CD4-positive, alpha-beta T cell (primary cell): ENCODE measurements at places on chromosomes 6 and 20. TPM values are rescaled to one million over a fixed set of nuclear protein-coding genes. Genes with fewer than 3 reads are reported as not detected.

DNA sequence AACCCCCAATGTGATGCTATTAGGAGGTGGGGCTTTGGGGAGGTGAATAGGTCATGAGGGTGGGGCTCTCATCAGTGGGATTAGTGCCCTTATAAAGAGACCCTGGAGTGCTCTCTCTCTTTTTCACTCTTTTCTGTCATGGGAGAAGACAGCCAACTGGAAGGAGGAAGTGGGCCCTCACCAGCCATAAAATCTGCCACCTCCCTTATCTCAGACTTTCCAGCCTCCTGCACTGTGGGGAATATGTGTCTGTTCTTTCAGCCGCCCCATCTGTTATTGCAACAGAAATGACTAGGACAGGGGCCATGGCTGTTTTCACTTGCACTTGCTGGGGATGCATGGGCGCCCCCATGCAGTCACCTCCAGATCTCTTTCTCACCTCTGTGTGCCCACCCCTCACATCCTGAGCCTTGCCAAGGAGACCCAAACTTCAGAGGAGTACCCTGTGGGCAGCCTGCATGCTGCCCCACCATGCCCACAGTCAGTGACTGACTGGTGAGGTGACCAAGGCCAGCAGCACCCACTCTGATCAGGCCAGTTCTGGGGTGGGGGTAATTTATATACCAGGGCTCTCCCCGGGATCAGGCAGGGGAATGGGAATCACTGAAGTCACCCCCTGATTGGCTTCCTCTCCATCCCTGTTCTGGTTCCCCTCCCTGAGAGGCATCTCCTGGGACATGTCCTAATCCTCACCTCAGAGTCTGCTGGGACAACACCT is 118.4 kb downstream of the ANKRD60 start:
- H3K4me1 ChIP-seq, result no peaks in the 10 kb centered on the region
- peaks cover 27% of the 10 kb centered on the region for H3K27me3 ChIP-seq
- H3K36me3 ChIP-seq, result no peaks in the 10 kb centered on the region
- no peak overlapping the region for H3K4me3 ChIP-seq

DNA sequence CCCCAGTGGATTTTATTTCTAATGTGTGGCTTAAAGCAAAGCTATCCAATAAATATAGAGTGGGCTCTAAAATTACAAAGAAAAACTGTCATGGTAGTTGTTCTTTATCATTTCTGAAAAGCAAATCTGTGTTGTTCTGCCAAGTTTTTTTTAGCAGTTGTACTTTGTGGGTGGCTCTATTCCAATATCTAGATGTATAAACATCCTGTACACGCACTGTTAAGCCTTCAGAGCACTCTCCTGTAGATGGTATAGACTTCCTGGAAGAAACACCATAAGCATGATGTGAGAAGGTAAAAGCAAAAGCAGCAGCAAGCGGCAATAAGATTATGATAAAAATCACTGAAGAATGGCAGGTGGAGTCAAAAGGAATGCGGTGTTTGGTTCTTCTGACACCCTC is 21.5 kb upstream of the TMEM30A start:
- no peaks in the 10 kb centered on the region for H3K4me1 ChIP-seq
- H3K27me3 ChIP-seq, result peaks cover 3% of the 10 kb centered on the region
- no peak overlapping the region for H3K27ac ChIP-seq
- no peak overlapping the region for H3K4me3 ChIP-seq
- no peak for DNase-seq

- H3K4me3 ChIP-seq, result peak overlapping the region; percentile 75
- peaks cover 26% of the 10 kb centered on the region for H3K4me1 ChIP-seq
- no peaks in the 10 kb centered on the region for H3K27me3 ChIP-seq
- H3K36me3 ChIP-seq, result no peaks in the 10 kb centered on the region
- DNase-seq, result no peak
Measured at GRCh38 chr6:26195924-26196845, 109.0 kb downstream of the HFE start.

DNA sequence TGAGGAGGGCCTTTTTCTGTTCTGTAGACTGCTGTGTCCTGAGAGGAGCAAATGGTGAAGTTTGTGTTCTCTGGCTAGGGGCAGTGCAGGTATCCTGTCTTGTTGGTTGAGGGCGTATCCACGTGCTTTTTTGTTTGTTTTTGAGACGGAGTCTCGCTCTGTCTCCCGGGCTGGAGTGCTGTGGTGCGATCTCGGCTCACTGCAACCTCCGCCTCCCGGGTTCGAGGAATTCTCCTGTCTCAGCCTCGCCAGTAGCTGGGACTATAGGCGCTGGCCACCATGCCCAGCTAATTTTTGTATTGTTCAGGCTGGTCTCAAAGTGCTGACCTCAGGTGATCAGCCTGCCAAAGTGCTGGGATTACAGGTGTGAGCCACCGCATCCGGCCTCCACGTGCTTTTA is 10.8 kb upstream of the PXDC1 start:
- no peak overlapping the region for H3K27ac ChIP-seq
- no peaks in the 10 kb centered on the region for H3K4me1 ChIP-seq
- H3K27me3 ChIP-seq, result no peaks in the 10 kb centered on the region
- H3K4me3 ChIP-seq, result no peak overlapping the region
- H3K36me3 ChIP-seq, result no peaks in the 10 kb centered on the region
- DNase-seq, result no peak

GRCh38 chr6:108640104-108640503 is 79.4 kb downstream of the FOXO3 start:
- no peaks in the 10 kb centered on the region for H3K27me3 ChIP-seq
- no peak overlapping the region for H3K4me3 ChIP-seq
- no peaks in the 10 kb centered on the region for H3K36me3 ChIP-seq
- DNase-seq, result no peak
- H3K4me1 ChIP-seq, result peaks cover 11% of the 10 kb centered on the region
- H3K27ac ChIP-seq, result no peak overlapping the region

GRCh38 chr6:153435787-153436186 is 304.7 kb upstream of the RGS17 start:
- H3K4me3 ChIP-seq, result no peak overlapping the region
- H3K27me3 ChIP-seq, result no peaks in the 10 kb centered on the region
- DNase-seq, result no peak
- H3K4me1 ChIP-seq, result no peaks in the 10 kb centered on the region
- H3K27ac ChIP-seq, result no peak overlapping the region

- no peaks in the 10 kb centered on the region for H3K36me3 ChIP-seq
- H3K4me3 ChIP-seq, result no peak overlapping the region
- no peaks in the 10 kb centered on the region for H3K27me3 ChIP-seq
- peaks cover 13% of the 10 kb centered on the region for H3K4me1 ChIP-seq
- DNase-seq, result no peak
- H3K27ac ChIP-seq, result no peak overlapping the region
Measured at GRCh38 chr6:118752803-118753202, 101.4 kb upstream of the CEP85L start.

GRCh38 chr20:21237956-21238799 is 65.0 kb upstream of the XRN2 start:
- DNase-seq, result no peak
- no peak overlapping the region for H3K27ac ChIP-seq
- peaks cover 9% of the 10 kb centered on the region for H3K36me3 ChIP-seq
- peaks cover 2% of the 10 kb centered on the region for H3K4me1 ChIP-seq

DNA sequence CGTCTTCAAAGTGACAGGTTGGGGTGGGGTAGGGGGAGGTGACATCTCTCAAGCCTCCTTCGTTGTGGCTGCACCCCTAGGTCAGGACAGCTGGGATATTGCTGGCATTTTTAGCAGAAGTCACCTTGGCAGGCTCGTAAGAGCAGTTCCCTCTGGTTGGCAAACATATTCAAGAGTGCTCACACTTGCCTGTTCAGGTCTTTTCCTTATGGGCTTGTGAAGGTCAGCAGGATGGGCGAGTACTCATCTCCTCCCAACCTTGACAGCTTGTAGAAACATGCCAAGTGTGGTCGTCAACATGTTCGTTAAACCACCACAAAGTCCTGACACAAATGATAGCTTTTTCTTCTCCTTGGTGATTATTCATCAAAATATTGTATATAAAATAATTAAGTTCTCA is 113.6 kb downstream of the HDGFL1 start:
- H3K27me3 ChIP-seq, result no peaks in the 10 kb centered on the region
- DNase-seq, result no peak
- no peak overlapping the region for H3K4me3 ChIP-seq
- H3K36me3 ChIP-seq, result no peaks in the 10 kb centered on the region
- H3K27ac ChIP-seq, result no peak overlapping the region

DNA sequence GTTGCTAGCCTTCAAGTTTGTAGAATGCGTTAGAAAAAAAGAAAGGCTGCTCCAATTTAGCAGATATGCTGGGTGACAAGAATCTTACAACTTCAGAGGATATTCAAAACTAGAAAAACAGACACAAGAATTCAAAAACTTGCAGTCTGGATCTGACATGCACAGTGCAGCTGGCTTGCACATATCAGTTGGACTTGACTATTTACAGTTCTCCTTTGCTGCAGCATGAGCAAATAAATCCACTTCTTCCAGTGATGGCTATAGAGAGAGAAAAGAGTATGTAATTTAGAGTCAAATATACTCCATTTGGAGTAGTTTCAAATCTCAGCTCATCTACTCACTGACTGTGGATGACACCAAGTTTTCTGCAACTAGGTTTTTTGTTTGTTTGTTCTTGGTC is 247.0 kb downstream of the RIMS1 start:
- no peak overlapping the region for H3K4me3 ChIP-seq
- DNase-seq, result no peak
- H3K27me3 ChIP-seq, result no peaks in the 10 kb centered on the region
- no peaks in the 10 kb centered on the region for H3K36me3 ChIP-seq

DNA sequence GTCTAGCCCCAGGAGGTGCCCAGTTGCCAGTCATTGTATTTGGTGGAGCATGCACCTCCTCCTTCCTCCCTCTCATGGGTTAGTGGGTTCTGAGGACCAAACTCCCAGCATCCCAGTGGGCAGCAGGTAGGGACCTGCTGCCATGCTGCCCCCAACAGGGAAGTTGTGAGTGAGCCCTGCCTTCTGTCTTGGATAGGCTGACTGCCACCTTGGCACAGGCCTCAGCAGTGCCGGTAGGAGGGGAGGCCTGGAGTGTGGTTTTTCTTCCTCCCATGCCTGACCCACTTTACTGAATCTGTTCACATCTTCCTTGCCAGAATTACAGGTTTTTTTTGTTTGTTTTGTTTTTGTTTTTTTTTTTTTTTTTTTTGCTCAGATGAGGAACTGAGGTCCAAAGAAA is 24.5 kb downstream of the PLCG1 start:
- no peak overlapping the region for H3K4me3 ChIP-seq
- H3K36me3 ChIP-seq, result peaks cover 80% of the 10 kb centered on the region
- no peak for DNase-seq
- no peaks in the 10 kb centered on the region for H3K27me3 ChIP-seq
- peaks cover 89% of the 10 kb centered on the region for H3K4me1 ChIP-seq

- no peaks in the 10 kb centered on the region for H3K36me3 ChIP-seq
- DNase-seq, result no peak
- no peaks in the 10 kb centered on the region for H3K4me1 ChIP-seq
- no peak overlapping the region for H3K27ac ChIP-seq
- no peaks in the 10 kb centered on the region for H3K27me3 ChIP-seq
Measured at GRCh38 chr6:34073540-34073939, 72.3 kb downstream of the GRM4 start.

- H3K27me3 ChIP-seq, result no peaks in the 10 kb centered on the region
- H3K4me3 ChIP-seq, result no peak overlapping the region
- H3K4me1 ChIP-seq, result peaks cover 2% of the 10 kb centered on the region
Measured at GRCh38 chr6:150717419-150717818, 117.7 kb downstream of the PLEKHG1 start.

- no peak overlapping the region for H3K4me3 ChIP-seq
- peak; percentile 17 for DNase-seq
- H3K36me3 ChIP-seq, result no peaks in the 10 kb centered on the region
- no peak overlapping the region for H3K27ac ChIP-seq
- H3K27me3 ChIP-seq, result peaks cover 8% of the 10 kb centered on the region
Measured at GRCh38 chr20:46624946-46625345, 26.3 kb downstream of the SLC13A3 start.

- no peak overlapping the region for H3K27ac ChIP-seq
- peaks cover 48% of the 10 kb centered on the region for H3K4me1 ChIP-seq
- H3K4me3 ChIP-seq, result no peak overlapping the region
- no peaks in the 10 kb centered on the region for H3K27me3 ChIP-seq
Measured at GRCh38 chr6:142861711-142862110, 83.3 kb downstream of the HIVEP2 start.

DNA sequence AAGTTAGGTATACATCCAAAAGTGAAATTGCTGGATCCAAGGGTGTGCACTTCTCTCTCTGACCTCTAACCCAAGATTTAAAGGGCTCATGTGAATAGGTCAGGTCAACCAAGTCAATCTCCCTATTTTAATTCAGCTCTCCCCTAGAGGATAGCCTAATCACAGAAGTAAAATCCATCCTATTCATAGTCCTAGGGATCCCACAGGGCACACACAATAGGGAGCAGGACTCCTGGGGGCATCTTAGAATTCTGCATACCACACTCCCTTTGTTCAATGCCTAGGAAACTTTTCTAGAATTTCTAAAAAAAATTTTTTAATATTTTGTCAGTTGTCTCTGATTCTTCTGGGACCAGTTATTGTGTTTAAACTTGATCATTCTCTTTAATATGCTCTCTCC is 35.1 kb downstream of the CST9L start:
- no peak for DNase-seq
- no peaks in the 10 kb centered on the region for H3K36me3 ChIP-seq
- no peaks in the 10 kb centered on the region for H3K27me3 ChIP-seq
- H3K27ac ChIP-seq, result no peak overlapping the region
- H3K4me3 ChIP-seq, result no peak overlapping the region
- no peaks in the 10 kb centered on the region for H3K4me1 ChIP-seq

DNA sequence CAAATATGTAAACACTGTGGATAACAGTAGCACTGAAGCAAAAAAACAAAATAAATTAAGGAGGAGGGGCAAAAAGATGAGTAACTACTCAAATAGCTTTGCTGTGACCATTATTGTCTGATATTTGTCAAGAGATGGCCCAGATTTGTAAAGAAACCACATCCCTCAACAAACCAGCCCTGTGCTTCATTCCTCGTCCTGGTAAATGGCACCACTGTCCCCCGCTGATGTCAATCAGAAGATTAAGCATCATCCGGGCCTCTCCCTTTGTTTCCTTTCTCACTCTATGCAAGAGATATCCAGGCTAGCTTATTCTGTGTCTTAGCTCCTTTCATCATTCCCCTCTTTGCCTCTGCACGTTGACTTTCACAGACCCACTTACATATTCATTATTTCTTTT is 259.0 kb downstream of the SYNE1 start:
- no peak overlapping the region for H3K4me3 ChIP-seq
- H3K36me3 ChIP-seq, result no peaks in the 10 kb centered on the region
- no peak overlapping the region for H3K27ac ChIP-seq
- DNase-seq, result no peak
- no peaks in the 10 kb centered on the region for H3K4me1 ChIP-seq

GRCh38 chr6:38367231-38367630 is 272.5 kb downstream of the BTBD9 start:
- no peaks in the 10 kb centered on the region for H3K4me1 ChIP-seq
- DNase-seq, result no peak
- no peaks in the 10 kb centered on the region for H3K27me3 ChIP-seq
- H3K36me3 ChIP-seq, result no peaks in the 10 kb centered on the region

CFAP206 gene
- not detected for total RNA-seq

ECT2L gene
- total RNA-seq, result not detected

FNDC1 gene
- not detected for total RNA-seq

PGC gene
- total RNA-seq, result not detected

CNKSR3 gene
- 0.14 TPM for total RNA-seq

MUC22 gene
- not detected for total RNA-seq

BCAS4 gene
- 19.0 TPM for total RNA-seq

EPHA7 gene
- not detected for total RNA-seq

TBX18 gene
- total RNA-seq, result not detected

FAM209B gene
- 3.1 TPM for total RNA-seq

CPXM1 gene
- not detected for total RNA-seq

GCNT2 gene
- total RNA-seq, result 1.8 TPM
